ENCODE measurements at places on chromosomes 2 and 18.

DNA sequence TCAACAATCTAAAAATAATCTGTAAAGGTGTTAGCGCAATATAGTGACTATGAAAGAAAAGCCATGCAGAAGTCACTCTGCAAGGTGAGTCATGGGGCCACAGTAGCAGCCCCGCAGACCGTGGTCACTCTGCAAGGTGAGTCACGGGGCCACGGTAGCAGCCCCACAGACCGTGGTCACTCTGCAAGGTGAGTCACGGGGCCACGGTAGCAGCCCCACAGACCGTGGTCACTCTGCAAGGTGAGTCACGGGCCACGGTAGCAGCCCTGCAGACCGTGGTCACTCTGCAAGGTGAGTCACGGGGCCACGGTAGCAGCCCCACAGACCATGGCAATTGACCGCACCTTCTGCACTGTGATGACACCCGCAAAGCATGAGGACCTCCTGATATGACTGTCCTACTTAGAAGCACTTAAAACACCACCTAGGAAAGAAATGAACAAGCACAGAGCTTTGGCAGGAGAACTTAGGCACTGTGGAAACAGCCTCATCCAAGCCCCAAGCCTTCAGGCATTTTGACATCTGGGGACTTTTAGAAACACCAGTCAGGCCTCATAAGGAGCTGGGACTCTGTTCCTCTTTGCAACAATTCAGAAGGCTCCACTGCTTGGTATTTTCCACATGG is 70.1 kb downstream of the LDLRAD4 start:
- DNase-seq, result no peak

GRCh38 chr18:40313030-40313642 is 1641.9 kb upstream of the PIK3C3 start:
- DNase-seq, result no peak

GRCh38 chr18:48672671-48673340 is 134.0 kb downstream of the CTIF start:
- no peak for DNase-seq

DNA sequence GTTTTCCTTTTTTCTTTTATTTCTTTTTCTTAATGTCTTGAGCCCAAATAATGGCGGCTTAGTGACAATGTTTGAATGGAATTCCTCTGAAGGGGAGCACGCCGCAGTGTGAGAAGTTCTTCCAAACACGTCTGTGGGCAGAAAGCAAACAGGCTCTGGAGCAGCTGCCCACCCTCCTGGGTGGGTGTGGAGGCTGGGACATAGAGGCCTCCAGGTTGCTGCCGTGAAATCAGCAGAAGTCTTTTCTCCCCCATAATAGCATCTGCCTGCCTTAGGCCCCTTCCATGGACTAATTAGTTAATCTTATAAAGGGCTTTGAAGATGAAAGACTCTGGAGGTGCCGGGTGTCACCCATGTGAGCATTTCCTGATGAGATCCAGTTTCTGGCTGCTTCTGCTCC is 213.9 kb downstream of the SH3RF3 start:
- no peak for DNase-seq

DNA sequence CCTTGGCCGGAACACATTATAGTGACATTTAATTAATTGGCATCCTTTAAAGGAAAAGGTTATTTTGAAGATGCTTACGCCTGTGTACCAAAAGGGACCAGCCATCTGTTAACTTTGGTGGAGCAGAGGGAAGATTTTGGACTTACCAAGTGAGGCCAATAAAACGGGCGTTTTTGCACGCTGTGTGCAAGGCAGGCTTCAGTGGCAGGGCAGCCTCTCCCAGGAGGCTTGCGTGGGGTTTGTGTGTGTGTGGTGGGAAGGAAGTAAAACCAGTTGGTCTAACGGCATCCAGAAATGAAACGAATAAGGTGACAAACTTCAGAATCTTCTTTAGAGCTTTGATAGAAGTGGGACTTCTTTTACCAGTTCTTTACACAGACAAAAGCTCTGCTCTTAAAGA is 191.7 kb downstream of the PRKCE start:
- no peak for DNase-seq

- no peak for DNase-seq
Observed at GRCh38 chr2:117621326-117621725, 193.2 kb upstream of the DDX18 start.

DNA sequence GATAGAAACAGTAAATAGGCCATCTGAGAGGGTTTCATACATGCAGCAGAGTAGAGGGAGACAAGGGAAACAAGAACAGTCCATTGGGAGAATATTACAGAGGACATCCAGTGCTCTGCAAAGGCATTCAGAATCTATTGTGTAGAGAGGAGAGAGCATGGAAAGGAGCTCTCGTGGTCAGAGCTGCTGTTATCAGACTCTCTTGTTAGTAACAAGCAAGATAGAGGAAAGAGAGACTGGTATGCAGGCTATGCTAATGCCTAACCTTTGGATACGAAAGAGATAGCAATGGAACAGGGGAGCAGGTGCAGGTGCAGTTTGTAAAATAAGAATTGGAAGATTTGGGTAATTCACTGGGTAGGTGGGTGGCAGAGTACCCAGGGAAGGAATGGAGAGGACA is 855.9 kb downstream of the CNTNAP5 start:
- DNase-seq, result no peak
